Naive thymus-derived CD8-positive, alpha-beta T cell (primary cell): ENCODE measurements at places on chromosomes 3 and 15.

- DNase-seq, result no peak
Measured at GRCh38 chr15:97993310-97993738, 32.8 kb downstream of the ARRDC4 start.

GRCh38 chr3:182782149-182782548 is 11.2 kb upstream of the ATP11B start:
- DNase-seq, result no peak

DNA sequence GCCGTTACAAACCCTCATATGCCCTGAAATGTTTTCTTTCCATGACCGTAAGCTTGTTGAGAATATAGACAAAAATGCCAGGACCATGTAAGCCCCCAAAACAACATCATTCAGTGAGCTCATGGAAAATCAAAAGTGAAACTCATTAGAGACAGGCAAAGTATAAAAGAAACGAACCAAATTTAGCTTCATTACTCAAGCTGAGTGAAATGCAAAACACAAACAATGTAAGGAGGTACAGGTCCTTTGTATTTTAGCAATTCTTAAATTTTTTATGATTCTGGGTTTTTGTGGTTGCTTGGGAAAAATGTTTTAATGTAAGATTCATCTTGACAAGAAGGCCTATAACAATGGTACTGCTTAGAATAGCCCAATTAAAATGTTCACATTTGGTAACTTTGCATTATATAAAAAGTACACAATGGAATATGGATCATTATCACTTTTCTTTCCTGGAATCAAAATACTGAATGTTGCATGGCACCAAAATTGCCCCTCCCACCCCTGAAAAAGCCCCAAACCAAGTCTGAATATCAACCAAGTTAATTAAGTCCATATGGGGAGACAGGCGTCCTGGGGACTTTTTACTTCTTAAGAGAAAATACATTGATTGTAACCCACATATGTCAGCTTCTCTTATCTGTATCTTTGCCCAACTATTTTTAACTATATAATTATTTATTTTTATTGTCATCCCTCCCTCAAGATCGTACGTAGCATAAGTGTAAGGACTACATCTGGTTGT is 247.7 kb upstream of the CDIN1 start:
- DNase-seq, result no peak

DNA sequence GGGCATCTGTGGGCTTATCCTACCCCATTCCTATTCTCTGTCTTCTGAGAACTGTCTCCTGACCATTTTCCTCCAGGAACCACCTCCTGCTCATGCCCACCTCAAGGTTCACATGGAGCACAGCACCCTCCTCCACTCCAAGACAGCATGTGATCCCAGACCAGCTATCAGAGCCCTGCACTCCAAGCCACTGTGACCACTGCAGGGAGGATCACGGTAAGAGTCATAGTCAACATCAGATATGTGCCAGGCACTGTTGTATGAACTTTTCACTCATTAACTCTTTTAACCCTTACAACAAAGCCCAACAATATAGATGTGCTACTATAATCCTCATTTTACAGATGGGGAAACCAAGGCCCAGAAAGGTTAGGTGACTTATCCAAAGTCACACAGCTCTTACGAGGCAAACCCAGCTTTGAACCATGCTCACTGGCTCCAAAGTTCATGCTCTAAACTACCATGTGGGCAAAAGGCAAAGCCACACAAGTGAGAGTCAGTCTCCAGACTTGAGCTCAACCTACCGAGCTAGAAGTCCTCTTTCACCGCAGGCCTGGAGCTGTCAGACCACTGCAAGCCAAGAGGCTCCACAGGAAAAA is 115.1 kb upstream of the IQSEC1 start:
- DNase-seq, result no peak

DNA sequence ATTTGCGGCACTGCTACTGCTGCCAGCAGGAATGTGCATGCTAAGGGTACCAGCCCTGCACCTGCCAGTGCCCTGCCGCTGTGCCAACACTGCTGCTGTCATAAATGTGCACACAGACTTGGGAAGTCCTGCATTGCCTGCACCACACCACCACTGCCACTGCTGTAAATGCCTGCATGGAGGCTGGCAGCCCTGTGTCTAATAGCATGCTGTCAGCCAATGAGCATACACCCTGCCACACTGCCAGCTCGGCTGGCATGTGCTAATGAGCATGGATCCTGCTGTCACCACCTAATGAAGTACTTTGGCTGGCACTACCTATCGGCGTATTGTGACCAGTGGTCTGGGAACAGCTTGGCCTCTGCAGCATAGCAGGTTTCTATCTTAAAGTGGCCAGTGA is 981.8 kb upstream of the GBE1 start:
- no peak for DNase-seq

GRCh38 chr3:113063126-113063894 is 72.5 kb downstream of the GTPBP8 start:
- no peak for DNase-seq

DNA sequence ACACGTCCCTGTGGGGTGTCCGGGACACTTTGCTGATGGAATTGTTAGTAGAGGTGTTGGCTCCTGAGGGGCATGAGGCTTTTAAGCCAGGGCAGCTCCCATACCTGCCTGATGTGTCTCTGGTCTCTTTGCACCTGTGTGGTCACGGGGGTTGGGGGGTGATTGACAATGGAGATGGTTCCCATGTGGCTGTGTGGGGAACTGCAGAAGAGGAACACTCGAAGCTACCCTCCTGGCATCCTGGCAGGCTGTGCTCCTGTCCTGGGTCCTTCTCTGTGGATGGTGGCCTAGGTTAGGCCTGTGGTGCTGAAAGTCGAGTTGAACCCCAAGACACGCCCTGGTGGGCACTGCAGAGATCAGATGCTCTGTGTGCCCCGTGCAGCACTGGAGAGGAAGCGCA is 73.4 kb downstream of the HMCES start:
- no peak for DNase-seq

GRCh38 chr15:41882689-41883483 is 11.0 kb downstream of the SPTBN5 start:
- DNase-seq, result no peak

GRCh38 chr15:54149115-54149531 is 170.9 kb downstream of the UNC13C start:
- DNase-seq, result no peak

DNA sequence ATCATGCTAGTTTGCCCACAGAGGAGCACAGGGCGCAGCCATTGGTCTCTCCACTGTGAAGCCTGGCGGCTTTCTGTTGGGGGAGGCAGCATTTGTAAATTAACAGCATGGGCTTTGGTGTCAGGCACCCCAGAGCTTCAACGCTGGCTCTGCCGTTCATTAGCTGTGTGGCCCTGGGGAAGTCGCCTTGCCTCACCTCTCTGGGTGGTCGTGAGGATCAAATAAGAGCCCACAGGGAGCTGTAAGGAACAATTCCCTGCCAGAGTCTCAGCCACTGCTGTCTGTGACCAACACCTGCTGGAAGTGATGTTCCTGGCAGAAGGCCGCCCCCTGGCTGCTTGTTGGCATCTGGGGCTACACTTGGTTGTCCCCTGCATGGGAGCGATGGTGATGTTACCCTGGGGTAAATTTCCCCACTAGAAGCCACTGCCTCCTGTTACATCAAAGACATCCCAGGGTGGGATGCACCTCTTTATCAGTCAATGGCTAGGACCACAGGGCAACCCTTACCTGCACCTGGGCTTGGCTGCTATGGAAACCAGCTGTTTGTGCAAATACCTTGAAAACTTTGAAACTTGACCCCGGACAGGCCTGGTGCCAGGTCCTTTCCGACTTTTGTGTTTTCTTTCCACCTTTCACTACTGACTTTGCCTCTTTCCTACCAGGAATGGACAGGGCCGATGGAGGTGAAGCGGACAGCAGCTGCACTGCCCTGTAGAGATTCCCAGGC is 36.9 kb downstream of the DNASE1L3 start:
- DNase-seq, result peak; percentile 32

- DNase-seq, result no peak
Measured at GRCh38 chr3:100957261-100957986, 35.8 kb downstream of the ABI3BP start.

GRCh38 chr3:550471-550870 is 353.9 kb downstream of the CHL1 start:
- no peak for DNase-seq

GRCh38 chr15:67743558-67743957 is 81.8 kb upstream of the SKOR1 start:
- DNase-seq, result no peak

DNA sequence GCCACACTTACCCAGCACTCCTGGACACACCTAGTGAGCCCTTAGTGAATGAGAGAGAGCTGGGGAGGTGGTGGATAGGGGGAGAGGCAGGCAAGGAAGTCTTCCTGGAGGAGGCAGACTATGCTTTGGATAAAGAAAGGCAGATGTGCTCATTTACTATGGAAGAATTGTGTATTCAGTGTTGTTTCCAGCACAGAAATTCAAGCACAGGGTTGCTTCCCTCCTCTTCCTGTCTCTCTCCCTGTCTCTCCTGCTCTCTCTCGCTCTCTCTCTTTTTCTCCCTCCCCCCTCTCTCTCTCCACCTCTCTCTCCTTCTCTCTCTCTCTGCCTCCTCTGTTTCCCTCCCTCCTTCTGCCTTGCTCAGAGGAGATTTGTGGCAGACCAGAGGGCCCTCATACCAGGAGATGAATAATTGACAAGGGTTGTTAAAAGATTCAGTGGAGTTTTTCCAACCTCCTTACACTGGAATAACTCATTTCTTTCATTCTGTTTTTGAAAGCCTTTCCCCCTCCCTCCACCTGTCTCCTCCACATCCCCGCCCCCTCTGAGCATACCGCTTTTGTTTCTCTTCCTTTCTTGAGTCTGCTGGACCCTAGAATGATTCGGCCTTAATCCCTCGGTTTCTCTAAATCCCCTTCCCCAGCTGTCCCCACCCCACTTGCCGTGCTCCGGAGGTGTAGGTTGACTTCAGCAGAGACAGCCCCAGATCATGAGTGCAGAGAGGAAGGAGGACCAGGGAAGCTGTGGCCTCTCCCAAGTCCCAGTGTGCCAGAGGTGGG is 65.6 kb downstream of the CCDC33 start:
- DNase-seq, result no peak

DNA sequence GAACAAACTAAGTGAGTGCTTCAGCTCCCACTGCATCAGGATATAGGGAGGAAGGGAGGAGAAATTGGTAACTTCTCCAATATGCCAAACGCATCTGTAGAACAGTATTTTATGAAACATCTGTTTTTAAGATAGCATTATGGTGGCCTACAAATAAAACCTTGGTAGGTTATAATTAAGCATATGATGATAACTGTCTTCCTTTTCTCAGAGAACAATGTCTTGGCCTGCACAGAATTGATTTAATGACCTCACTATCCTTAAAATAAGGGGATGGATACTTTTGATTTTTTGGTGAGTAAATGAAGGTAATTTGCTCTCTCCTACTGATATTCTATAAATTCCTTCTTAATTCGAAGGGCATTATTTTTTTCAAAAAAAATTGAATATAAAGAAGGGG is 451.5 kb upstream of the TGFBR2 start:
- DNase-seq, result no peak

GRCh38 chr15:23561914-23562313 is 3.6 kb upstream of the MKRN3 start:
- no peak for DNase-seq
